ENCODE measurements at places on chromosomes 7 and 10. TPM values are rescaled to one million over a fixed set of nuclear protein-coding genes. Genes with fewer than 3 reads are reported as not detected.

- DNase-seq, result no peak
These were observed 20.7 kb upstream of the CAV2 start for GRCh38 chr7:116478834-116479233.

FAM204A gene
- total RNA-seq, result 28.2 TPM

SLC26A4 gene
- total RNA-seq, result 0.44 TPM

GRCh38 chr7:154497751-154498150 is 445.6 kb downstream of the DPP6 start:
- DNase-seq, result no peak

DNA sequence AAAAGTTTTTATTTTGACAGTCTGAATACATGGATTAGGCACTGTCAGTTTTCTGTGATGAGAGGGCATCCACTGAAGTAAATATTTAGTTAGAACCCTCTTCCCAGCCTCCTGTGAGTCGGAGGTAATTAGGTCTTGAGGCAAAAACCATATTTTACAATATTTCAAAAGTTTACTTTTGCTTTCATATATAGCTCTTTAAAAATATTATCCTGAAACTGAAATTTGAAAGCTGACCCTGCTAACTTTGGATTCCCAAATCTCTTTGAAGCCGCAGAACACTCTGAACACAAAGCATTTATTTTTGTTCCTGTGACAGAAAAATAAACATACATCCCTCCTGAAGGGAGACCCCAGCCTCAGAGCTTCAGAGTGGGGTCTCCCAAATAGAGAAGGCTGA is 317.4 kb downstream of the KIF20B start:
- no peak for DNase-seq

OR2A1 gene
- total RNA-seq, result 0.33 TPM

DNA sequence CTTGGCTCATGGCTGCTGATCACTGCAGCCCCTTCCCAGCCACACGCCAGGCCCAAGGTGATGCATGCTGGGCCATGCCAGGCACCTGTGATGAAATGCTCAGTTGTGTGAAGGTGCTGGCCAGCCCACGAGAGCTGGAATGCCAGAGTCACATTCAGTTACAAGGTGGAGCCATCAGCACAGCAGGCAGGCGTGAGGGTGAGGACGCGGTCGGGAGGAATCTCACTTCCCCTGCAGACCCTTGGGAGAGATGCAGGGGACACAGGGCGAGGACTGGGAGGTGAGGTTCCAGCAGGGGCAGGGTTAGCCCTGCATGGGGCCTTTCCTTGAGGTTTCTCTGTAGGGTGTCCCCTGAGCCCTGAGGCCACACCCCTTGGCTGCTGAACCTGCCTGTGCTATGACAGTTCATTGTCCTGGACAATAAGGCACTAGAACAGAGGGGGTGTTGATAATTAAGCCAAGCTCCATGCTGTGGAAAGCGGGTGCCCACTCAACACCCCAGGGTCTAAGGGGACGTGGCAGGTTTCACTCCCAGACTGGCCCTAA is 82.4 kb downstream of the ADARB2 start:
- DNase-seq, result no peak

DNA sequence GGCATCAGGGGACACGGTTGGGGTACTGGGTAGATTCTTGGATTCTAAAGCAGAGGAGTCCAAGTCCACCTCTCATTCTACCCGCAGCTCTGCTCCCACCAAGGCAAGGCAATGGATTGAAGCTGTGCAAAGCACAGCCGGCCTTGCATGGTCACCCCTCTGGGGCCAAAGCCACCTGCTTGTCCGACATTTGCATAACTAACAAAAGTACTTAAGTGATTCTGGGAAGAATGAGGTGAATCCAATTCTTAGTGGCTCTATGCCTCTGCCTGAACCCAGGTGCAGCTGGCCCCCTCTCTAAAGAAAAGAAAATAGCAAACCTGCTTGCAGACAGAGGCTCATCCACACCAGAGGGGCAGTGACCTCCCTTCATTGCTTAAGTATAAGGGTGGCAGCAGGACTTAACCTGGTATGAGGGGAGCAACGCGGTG is 10.7 kb upstream of the COBL start:
- no peak for DNase-seq

DNA sequence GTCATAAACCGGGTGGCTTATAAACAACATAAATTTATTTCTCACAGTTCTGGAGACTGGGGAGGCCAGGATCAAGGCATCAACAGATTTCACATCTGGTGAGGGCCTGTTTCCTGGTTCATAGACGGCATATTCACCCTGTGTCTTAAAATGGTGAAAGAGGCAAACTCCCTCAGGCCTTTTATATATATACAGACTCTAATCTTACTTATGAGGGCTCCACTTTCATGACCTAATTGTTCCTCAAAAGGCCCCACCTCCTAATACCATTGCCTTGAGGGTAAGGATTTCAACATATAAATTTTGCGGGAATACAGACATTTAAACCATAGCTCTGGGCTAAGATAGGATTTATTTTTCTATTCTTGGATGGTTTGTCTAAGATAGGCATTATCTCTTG is 187.2 kb downstream of the PPP1R3A start:
- DNase-seq, result no peak

DNA sequence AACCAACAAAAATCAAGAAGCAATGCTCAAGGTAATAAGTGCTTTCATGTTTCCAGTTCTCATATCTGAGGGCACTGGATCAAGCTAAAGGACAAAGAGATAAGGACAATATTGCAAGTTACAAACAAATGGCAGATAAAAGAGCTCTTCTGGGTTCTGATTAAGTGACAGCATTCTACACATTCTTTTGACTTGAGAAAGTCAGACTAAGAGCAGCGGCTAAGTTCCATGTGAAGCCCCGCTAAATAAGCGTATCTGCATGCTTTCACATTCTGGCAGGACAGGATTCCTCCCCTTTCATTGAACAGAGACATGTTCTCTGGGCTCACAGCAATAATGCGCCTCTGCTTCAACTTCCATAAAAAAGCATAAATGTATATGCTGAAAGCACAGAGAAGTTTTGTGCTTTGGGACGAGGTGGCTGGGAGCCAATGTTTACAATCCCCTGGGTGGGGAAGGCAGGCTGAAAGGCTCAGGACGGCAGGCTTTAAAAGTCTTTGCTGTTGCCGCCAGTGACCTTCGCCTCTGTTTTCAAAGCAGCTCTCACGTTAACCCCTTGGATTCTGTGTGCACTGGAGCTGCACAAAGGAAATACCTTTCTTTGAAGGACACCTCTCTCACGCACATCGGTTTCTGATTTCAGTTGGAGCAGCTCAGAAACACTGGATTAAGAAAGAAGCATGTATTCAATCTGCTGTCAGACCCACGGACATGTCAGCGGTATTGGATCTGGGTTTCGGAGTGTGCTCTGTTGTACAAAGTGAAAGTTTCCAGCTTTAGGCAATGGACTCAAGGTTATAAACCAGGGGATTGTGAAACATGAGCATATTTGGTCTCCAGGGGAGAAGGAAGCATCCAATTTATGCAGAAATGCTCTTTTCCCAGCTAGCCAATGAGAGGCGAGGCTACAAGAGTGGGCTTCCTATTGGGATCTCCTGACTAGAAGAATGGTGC is 105.4 kb upstream of the FAM133B start:
- DNase-seq, result no peak

FBXL13 gene
- total RNA-seq, result 4.2 TPM
